ENCODE measurements at places on chromosomes 7 and 10.
A peak's percentile ranks its signal among the peaks of the same experiment; 100 is the strongest.

GRCh38 chr7:92809760-92810573 is 26.4 kb downstream of the CDK6 start:
- DNase-seq = peak; percentile 95

- DNase-seq = no peak
Observed at GRCh38 chr7:2151237-2151636, 81.5 kb downstream of the MAD1L1 start.

DNA sequence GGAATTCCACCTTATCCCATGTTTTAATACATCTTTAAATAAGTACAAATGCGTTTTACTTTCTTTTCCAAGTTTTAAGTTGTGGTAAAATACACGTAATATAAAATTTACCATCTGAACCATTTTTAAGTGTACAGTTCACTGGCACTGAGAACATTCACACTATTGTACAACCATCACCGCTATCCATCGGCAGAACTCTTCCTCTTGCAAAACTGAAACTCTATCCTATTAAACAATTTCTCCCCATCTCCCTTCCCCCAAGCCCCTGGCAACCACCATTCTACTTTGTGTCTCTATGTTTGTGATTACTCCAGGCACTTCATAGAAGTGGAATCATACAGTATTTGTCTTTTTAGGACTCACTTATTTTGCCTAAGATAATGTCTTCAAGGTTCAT is 33.8 kb downstream of the HIP1 start:
- no peak for DNase-seq

DNA sequence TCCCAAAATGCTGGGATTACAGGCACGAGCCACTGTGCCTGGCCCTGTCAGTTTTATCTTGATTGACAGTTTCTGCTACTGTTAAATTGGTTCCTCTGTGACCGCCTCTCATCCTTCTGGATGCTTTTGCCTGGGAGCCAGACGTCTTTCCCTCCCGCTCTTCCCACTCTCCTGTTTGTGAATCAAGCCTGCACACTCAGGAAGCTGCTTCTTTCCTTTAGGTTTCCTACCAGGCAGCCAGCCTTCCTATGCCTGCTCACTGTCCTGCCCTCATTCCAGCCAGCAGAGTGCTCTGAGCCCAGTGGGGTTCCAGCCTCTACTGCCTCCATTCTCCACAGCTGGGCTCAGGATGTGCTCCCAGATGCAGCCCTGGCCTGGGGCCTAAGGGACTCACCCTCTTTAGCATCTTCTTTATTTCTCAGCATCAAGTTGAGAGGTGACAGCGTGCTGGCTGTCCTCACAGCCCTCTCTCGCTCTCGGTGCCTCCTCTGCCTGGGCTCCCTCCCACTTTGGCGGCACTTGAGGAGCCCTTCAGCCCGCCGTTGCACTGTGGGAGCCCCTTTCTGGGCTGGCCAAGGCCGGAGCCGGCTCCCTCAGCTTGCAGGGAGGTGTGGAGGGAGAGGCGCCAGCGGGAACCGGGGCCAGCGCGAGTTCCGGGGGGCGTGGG is 5.1 kb downstream of the SH2D4B start:
- DNase-seq = no peak

DNA sequence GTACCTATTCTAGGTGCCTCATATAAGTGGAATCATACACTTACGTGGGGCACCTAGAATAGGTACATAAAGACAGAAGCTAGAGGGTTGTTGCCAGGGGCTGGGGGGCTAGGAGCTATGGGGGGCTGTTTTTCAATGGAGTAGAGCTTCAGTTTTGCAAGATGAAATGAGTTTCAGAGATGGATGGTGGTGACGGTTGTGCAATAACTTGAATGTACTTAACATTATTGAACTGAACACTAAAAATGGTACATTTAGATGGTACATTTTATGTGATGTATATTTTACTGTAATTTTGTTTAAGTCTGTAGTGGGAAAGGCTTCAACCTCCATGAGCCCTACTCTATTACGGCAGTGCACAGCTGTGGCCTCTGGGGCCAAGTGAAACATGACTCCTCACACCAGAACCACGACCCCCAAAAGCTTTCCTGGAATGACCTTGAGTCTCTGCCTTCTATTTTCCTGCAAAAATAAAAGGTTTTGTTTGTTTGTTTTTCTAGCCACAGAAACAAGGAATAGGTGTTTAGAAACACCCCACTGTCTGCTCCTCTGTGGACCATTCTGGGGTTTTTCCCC is 147.3 kb upstream of the PLXNA4 start:
- DNase-seq = no peak

GRCh38 chr7:150428671-150429451 is 21.6 kb upstream of the GIMAP8 start:
- no peak for DNase-seq

- no peak for DNase-seq
Observed at GRCh38 chr10:50622706-50623662, 772 bp downstream of the SGMS1 start.

DNA sequence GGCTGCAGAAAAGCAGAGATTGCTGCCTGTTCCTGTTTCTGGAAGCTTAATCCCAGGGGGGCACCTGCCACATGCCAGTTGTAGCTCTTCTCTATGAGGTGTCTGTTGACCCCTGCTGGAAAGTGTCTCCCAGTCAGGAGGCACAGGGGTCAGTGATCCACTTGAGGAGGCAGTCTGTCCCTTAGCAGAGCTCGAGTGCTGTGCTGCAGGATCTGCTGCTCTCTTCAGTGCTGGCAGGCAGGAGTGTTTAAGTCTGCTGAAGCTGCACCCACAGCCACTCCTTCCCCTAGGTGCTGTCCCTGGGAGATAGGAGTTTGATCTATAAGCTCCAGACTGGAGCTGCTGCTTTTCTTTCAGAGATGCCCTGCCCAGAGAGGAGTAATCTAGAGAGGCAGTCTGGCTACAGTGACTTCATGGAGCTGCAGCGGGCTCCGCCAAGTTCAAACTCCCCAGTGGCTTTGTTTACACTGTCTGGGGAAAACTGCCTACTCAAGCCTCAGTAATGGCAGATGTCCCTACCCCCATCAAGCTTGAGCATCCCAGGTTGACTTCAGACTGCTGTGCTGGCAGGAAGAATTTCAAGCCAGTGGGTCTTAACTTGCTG is 57.6 kb upstream of the CROT start:
- DNase-seq = no peak

DNA sequence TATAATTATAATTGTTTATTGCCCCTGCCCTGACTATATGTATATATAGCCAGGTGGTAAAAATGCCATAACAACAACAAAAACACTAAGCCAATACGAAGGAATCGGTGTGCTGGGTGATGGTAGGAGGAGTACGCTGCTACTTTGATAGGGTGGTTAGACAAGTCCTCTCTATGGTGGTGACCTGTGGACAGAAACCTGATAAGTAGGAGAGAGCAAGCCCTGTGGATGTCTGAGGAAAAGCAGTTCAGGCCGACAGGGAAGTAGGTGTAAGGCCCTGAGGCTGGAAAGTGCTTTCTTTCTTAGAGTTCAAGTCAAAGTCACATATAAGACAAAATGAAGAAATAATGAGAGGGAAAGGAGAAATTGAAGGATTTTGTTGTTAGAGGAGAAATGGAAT is 823.8 kb upstream of the CELF2 start:
- DNase-seq = no peak

GRCh38 chr10:116974456-116975005 is 30.5 kb downstream of the SHTN1 start:
- peak; percentile 90 for DNase-seq

DNA sequence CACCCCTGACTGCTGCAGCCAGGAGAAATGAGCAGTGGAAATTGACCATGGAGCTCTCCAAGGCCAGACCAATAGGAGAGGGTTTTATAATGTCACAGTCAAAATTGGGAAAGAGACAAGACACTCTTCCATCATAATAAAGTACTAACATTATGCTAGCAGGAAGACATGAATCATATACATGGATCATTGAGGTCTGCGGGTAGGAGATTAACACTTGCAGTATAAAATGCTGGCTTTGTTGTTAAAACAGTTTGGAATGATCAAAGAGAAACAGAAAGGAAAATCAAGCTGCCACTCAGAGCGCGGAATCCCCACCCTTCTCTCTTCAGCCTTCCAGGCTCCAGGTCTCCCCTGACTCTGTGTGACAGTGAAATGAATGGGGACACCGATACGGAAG is 53.4 kb upstream of the CALN1 start:
- DNase-seq = no peak

- no peak for DNase-seq
Observed at GRCh38 chr7:31077484-31078362, 25.6 kb downstream of the ADCYAP1R1 start.

DNA sequence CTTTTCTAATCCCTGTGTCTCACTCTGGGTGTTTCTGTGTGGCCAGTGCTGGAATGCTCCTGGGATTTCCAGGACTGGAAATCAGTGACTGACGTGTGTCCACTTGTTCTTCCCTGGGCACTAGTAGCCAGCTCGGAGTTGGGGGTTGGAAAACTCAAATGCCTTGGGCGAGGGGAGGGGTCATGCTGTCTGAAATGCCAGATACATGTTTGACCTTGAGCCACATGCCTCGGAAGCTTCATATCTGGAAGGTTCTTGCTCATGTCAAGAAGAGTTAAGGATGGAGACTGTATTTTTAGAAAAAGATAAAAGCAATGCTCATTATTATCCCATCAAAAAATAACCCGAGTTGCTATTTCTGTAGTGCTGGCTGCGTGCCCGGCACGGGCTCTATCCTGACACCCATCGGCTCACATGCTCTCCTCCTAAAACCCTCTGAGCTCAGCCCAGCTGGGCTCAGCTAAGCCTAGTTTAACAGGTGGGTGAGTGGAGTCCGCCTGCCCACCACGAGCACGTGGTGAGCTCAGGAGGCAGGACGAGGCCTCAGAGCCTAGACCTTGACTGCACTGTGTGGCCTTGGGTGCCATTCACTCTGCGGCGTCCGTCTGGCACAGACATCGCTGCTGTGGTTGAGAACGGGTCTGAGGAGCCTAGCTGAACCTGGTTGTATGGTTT is 6.4 kb downstream of the DPYSL4 start:
- no peak for DNase-seq

DNA sequence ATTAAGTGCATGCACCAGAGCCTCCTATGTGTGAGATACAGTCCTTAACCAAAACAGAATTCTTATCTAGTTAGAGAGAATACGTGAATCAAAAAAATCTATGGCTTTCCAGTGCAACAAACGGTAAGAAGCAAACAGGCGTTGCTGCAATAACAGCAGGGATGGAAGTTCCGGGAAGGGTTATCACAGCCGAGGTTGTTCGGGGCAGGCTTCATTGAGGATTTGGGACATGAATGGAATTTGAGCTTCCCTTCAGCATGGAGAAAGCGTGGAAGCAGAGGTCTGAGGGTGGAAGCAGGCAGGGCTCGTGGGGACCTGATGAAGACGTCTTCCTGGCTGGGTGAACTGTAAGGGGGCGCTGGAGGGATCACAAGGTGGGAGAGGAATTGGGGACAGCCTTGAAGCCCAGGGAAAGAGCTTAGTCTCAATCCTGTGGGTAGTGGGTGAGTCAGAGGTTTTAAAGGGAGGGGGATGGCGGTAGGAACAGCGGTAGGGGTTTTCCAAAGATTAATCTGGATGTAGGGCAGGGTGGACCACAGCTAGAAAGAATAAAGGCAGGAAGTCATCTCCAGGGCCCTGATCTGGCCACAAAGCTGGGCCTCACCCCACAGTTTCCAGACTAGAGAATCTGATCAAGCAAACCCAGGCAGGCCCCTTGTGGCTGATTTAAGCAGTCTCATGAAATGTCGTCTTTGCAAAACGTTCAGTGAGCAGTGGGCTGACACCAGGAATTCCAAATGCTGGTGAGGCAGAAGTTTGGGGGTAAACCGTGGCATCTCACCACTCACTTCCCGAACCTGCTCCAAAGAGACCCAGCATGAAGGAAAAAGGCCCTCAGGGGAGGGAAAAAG is 65.1 kb downstream of the CALML3 start:
- DNase-seq = no peak

DNA sequence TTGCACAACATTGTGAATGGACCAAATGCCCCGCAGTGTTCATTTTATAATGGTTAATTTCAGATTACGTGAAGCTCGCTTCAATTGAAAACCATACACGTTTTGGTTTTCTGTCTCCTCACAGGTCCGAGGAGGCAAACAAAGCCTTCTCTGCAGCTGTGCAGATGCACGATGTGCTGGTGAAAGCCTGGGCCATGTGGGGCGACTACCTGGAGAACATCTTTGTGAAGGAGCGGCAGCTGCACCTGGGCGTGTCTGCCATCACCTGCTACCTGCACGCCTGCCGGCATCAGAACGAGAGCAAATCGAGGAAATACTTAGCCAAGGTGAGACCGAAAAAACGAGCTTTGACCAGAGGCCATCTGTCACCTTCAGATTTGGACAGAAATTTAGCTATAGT is 110.3 kb downstream of the TRRAP start:
- DNase-seq = no peak

DNA sequence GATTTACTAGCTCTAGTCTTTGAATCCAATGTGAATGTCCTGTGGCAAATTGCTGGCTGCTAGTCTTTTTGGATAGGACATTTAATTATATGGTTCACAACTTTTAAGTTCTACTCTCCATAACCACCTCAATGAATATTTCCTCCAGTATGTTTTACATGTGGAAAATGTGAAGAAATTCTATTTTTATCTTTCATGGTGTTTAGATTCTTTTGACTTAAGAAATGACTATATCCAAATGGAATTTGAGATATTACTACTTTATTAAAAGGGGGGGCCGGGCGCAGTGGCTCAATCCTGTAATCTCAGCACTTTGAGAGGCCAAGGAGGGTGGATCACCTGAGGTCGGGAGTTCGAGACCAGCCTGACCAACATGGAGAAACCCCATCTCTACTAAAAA is 202.0 kb downstream of the ARL4A start:
- DNase-seq = no peak

DNA sequence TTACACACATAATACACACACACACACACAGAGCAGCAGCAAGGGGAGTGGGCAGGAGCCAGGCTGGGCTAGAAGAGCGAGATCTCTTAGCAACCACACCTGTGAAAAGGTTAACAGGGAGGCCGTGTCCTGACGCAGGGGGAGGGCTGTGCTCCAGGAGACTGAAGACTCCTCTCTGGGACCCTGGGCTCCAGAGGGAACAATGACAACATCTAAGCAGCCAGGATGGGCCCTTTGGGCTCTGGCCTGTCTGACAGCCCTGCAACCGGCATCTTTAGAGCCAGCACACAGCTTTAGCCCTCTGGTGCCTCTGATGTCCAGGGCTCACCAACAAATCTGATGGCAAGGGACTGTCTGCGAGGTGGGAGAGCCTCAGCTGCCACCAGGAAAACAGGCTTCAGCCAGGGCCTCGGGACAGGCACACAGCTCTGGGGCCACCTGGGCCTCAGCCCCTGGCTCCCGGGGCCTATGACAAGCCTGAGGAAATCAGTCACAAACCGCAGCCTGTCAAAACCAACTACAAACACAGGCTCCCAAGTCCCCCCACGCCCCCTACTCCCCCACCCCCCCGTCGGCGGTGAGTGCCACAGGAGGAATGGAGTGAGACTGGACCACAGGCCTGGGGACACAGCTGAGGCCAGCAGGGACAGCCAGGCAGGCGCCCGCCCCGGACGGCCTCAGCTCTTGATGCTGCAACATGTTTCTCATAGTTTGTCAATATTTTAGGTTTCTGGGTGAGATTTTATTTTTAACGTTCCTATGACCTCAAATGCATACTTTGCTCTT is 102.8 kb downstream of the TNS3 start:
- DNase-seq = no peak

Data from glomerular endothelial cell (primary cell).